ENCODE measurements at places on chromosomes 2 and 18.

DNA sequence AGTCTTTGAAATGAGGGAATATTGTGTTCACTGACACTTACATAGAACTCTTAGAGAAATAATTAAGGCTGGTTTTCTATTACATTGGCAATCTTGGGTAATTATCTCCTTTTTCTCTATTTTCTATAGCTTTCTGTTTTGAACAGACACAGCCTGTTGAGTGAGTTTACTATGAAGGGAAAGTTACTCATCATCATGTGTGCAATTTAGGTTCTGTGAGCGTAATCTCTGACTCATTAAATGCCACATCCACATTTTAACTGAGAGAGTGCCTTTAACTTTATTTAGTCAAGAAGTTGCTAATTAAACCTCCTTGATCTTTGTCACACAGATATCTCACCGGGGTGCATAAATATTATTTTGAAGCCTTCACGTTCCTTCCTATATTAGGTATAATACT lies 174.0 kb upstream of the SLC8A1 start:
- DNase-seq = no peak

DNA sequence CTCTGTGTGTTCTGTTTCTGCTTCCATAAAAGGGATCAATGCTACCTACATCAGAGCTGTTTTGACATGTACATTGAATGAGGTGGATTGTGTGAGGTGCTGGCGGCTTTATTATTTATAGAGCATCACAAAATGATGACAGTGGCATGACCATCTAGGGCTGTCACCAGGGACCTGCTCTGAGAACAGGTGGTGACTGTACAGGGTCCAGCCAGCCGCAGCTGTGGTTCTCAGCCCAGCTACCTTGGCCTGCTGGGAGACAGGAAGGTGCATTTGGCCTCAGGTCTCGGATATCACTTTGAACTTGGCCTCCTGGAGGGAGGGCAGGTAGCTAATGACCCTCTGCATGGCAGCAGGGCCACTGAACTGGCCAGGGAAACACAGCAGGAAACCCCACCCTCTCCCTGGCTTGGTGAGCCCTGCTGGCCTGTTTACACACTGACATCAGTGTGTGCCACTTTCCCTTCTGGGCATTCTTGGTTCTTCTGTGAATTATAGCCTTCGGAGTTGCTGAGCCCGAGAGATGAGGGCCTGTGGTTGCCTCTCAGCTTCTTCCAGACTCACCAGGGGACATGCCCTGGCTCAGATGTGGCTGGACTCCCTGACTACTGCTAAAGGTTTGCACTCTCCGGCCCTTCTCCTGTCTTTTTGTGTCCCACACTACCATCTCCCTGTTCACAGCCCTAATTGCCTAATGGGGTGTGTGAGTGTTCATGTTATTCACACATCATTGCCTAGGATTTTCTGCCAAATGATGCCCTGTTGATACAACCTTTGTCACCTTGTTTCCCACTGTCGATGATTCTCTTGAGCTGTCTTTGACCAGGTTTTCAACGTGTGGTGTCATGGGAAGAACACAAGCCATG lies 109.2 kb upstream of the RAB12 start:
- DNase-seq = no peak

GRCh38 chr2:204491528-204491927 lies 53.7 kb upstream of the PARD3B start:
- no peak for DNase-seq

GRCh38 chr2:228657807-228658402 lies 476.4 kb upstream of the SPHKAP start:
- DNase-seq = no peak

- DNase-seq = no peak
Measured at GRCh38 chr18:58526425-58527284, 102.2 kb downstream of the ALPK2 start.

DNA sequence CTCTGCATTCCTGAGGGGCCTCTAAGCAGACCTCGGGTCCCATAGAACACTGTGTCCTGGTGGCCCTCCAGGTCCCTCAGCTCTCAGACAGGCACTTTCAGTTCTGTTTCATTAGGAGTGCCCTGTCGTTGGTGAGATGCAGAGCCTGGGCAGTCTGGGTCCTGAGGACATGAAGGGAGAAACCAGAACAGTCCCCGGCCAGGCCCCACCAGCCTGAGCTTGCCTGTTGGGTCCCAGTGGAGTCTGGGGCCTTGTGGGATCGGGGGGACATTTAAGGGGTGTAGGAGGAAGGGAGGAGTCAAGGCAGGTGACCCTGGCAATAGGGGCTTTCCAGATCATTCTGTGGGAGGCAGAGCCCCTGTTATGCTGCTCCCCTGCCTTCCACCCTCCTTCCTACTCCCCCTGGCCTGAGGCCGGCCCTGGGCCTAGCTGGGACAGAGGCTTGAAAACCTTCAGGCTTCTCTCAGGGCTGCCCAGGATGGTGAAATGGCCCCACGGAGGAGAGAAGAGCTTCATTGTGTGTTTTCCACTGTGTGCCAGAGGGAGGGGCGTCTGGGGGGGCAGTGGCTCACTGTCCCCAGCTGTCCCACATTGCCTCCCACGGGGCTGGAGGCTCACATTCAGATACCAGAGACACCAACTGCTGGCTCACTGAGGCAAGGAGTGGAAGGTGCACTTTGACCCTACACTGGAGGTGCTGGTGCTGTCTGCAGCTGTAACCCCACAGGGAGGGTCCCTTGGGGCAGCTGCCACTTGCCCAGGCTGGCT lies 26.6 kb upstream of the CATIP start:
- DNase-seq = no peak

DNA sequence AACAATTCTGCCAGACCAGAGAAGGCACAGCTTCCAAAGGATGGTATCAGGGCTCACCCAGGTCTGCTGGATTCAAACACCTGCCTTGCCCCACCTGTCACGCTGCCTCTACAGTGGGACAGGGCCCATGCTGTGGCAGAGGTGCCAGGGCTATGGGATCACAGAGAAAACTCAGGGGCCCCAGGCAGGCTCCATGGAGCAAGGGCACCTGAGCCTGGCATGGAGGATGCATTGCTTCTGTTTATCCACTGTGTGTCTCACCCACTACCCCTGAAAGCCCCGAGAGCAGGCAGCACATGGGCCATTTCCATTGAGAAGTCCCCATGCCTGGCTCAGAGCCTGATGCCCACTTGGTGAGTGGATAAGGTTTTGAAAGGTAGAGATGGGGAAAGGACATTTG lies 76.0 kb downstream of the TNS1 start:
- no peak for DNase-seq

DNA sequence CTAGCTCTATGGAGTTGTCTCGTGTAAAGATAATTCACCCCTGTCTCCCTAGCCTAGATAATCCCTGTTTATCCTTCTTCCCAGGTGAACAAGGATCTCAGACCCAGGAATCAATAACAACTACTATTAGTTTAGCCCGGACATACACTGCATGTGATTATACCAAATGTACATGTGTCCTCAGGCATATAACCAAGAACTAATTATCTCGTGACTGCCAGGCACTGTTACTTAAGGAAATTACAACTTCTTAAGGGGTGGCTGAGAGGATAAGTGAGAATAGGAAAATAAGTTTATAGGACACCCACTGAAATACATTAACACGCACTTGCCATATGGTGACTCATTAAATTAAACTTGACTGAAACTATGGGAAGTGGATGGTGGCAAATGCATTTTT lies 126.6 kb downstream of the CNTNAP5 start:
- no peak for DNase-seq
